ENCODE measurements at places on chromosomes 5 and 9.

DNA sequence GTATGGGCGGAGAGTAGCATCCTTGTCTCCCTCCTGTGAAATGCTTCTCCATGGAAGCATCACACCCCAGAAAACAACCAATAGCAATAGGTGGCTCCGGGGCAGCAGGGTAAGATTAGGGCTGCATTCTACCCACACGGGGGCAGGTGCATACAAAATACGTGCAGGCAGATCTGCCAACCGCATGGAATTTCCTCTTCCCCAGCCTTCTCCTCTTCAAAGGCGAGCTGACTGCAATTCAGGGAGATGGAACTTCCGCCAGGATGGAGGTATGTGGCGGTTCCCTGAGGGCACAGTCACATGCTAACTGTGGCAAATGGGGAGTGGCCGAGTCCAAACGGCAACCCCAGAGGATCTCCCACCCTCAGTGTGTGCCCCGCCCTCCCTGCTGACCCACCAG, 81.5 kb downstream of the LMNB1 start:
- DNase-seq: no peak

GRCh38 chr5:128455841-128456361, 82.1 kb downstream of the FBN2 start:
- no peak for DNase-seq

- no peak for DNase-seq
These were observed 3.5 kb downstream of the PANK3 start for GRCh38 chr5:168575391-168576372.

DNA sequence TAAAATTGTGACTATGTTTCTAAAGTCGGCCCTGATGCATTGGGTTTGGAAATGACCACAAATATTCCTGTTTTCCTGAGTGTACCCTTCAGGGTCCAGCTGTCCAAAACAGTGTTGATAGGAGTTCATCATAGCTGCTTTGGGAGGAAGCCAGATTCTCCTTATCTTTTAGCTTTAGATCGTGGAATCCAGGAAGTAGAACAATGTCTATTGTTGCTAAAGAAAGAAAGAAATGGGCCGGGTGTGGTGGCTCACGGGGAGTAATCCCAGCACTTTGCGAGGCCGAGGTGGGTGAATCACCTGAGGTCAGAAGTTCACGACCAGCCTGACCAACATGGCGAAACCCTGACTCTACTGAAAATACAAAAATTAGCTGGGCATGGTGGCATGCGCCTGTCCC, 9.5 kb downstream of the CAVIN4 start:
- DNase-seq: no peak

DNA sequence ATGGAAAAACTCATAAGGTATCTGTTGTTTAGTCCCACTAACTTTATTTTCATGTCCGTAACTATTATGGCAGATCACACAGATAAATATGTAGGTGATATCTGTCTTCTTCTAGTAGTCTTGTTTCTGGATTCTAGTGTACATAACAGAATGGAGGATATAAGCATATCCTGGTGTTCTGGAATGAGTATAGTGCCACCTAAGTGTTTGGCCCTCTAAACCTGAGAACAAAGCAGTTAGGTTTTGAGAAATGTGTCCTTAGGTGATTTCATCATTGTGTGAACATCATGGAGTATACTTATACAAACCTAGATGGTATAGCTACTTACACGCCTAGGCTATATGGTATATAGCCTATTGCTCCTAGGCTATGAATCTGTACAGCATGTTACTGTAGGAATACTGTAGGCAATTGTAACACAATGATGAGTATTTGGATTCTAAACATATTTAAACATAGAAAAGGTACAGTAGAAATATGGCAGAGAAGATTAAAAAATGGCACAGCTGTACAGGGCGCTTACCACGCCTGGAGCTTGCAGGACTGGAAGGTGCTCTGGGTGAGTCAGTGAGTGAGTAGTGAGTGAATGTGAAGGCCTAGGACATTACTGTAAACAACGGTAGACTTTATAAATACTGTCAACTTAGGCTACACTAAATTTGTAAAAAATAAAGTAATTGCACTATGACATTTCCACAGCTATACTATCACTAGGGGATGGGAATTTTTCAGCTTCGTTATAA, 150.3 kb upstream of the SLC24A2 start:
- no peak for DNase-seq

Data from NCI-H1436 treated with DMSO at 0.1 percent for 48 hours (cell line).